ENCODE measurements at places on chromosomes 2 and 18.
A peak's percentile ranks its signal among the peaks of the same experiment; 100 is the strongest.

DNA sequence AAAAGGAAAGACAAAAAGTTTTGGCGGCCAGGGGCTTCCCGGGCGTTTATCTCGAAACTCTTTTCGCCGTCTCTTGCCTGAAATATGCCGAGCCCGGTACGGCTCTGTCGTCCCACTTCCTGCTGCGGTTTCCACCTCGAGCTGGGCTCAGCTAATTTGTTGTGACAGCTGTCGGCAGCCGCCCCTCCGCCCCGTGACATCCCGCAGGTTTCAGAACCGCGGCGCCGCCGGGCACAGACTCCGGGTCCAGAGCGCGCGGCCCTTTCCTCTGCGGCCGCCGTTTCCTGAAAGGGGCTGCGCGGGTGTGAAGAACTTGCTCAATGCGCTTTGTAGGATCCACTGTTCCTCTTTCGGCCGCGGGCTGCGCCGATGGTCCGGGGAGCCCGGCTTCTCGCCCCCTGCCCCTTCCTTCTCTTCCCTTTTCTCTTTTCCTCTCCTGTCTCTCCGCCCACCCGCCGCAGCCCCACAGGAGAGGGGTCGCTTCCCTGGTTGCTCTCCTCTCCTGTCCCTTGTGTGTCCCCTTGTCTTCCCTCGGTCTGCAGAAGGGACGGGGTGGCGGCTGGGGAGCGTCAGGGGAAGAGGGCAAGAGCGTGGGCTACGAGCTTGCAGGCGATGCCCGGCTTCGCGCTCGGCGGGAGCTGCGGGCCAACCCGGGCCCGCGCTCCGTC is 648 bp downstream of the ARID5A start:
- peak; percentile 77 for DNase-seq

DNA sequence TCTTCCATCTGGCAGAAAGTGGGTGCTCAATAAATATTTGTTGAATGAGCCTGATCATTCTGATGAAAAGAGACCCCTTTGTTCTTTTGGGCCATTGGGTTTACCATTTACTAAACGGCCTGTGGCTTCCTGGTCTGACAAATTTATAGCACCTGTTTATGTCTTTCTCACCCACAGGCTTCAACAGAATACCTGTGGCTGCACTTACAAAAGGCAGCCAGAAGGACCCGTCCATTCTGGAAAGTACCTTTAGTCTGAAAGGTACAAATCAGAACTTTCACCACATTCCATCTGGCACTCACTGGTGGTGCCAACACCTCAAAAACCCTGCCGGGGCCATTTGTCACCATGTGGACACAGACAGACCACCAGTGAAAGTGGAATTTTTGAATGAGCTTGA is 167.5 kb downstream of the ETAA1 start:
- no peak for DNase-seq

GRCh38 chr2:104521247-104521646 is 332.7 kb upstream of the POU3F3 start:
- no peak for DNase-seq

GRCh38 chr2:98508709-98509066 is 64.0 kb downstream of the INPP4A start:
- no peak for DNase-seq

- DNase-seq, result no peak
Measured at GRCh38 chr2:8957628-8958027, 45.9 kb downstream of the MBOAT2 start.

DNA sequence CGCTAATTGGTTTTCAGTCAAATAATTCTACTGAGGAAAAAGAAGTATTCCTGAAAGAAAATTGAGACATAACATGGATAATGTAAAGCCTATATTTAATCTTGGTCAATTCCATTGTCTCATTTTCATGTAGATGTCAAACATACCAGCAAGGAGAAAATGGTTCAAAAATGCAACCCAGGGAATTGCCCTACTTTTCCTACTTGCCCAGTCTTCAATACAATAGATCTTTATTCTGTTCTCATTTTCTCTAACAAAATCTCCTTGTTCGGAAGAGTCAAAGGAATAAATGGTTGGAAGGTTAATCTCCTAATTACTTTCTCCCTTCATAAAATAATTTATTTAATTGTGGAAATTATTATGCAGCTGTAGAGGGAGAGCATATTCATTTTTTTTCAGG is 896.1 kb downstream of the NRXN1 start:
- DNase-seq, result no peak

DNA sequence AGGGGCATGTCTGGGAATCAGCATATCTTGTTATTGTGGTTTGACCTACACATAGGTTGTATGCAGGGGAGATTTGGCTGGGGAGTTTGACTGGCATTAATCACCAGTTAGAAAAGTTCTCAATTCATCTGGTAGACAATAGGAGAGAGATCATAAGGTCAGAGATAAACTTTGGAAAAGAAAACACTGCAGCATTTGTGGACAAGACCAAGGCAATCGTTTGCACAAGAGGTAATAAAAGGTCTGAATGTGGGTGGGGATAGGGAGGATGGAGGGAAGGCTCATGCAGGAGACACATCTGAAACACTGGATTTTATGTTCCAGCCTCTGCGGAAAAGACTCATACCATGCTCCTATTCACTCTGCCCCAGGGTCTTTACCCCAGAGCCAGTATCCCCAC is 136.9 kb downstream of the MAIP1 start:
- DNase-seq, result no peak

DNA sequence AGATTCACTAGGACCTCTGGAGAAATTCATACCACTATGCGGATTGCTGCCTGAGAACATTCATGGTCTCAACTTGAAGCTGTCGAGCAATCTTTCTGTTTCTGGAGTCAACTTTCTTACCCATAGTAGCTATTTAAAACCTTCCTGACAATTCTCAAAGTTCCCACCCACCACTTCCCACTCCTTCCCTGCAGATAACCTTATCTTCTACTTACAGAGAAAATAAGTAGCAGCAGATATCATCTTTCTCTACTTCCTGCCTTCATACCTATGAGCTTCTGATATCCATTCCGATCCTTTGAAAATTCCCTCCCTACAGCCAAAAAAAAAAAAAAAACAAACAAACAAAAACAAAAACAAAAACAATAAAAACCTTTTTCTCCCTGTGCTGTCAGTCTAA is 81.2 kb upstream of the CYRIA start:
- DNase-seq, result no peak

DNA sequence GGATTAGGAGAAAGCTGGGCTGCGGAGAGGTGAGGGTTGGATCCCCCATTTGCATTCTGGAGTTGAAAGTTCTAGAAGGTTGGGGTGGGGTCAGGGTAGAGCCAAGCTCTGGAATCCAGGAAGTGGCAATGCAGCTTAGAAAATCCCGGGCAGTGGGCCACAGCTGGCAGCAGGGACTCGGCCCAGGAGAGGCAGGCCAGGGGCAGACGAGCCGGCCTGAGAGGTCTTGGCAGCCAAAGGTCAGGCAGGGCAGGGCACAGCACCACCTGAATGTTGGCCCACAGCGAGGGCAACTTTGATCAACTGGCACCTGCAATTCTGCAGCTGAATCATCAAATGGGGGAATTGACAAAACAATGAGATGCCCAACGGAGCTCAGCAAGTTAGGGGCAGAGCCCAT is 139.2 kb downstream of the INHBB start:
- no peak for DNase-seq

DNA sequence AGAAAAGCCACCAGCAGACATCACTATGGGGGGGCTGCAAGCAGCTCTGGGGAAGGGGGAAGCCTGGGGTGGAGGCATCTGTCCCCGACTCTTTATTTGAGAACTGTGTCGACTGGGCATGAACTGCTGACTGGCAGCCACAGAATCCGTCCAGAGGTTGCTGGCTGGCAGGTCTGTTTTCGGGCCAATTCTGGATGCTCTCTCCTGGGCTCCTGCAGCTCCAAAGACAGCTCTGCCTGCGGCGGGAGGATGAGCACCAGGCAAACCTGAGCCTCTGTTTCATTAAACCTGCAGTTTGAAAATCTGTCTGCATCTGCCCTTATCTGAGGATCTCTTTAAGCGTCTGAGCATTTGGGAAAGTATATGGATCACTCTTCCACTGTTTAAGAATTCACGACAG is 34.4 kb upstream of the RPL31 start:
- DNase-seq, result no peak

DNA sequence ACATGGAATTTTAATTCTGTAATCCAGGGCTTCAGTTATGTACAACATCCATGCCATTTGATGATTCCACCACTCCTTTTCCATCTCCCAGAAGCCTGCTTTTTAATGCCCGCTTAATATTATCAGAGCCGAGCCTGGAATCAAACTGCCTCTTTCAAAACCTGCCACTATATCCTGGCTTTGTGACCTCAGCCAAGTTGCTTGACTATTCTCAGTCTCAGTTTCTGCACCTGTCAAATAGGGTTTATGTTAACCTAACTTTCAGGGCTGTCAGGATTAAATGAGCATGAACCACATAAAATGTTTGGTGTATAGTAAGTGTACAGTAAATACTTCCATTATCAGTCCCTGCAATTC is 108.7 kb downstream of the XRCC5 start:
- DNase-seq, result no peak

DNA sequence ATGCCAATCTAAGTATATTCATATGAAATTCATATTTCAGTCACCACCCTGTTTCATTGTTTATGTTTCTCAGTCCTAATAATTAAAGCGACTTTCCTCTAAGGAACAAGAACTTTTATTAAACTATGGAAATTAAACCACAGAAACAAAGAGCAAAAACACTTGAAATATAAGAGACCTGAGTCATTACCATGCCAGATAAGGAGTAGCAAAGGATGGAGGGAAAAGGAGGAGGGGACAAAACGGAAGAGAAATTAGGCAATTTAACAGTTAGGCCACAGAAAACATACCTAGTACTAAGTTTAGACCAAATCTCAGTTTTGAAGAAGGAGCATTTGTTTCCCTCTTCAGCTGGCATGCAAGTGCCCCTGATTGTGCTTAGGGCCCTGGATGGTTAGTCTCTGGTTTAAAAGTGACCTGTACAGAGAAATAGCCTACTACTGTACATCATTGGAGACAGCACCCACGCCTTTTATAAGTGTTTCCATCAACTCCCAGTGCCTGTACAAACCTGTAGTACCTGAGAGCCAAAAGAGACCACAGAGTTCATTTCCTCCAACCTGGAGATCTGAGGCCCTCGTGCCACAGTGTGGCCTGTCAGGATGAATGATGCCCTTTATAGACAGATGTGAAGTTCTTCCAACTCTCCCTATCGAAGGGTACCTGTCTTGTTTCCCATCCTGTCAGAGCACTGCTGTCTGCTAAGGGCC is 74.5 kb downstream of the SPATS2L start:
- no peak for DNase-seq

DNA sequence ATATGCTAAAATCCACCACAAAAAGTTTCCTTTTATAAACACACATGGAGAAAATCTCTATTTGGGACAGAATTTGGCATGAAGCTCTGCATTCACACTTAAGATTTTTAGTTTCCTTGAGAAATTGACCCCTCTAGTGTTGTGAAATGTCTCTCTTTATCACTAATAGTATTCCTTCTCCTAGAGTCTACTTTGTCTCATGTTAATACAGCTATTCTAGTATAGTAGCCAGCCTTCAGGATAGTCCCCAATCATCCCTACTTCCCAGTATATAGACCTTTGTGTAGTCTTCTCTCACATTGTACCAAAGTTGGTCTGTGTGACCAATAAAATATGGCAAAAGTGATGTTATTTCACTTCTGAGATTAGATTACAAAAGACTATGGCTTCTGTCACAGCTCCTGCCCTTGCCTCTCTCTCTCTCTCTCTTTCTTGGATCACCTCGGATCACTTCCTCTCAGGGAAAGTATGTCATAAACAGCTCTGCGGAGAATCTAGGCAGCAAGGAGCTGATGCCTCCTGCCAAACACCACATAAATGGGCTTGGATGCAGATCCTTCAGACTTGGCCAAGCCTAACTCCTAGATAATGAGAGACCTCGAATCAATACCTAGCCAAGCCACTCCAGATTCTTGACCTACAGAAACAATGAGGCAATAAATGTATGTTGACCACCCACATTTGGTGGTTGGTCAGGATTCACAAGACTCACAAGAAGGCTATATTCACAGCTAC is 59.7 kb upstream of the NABP1 start:
- no peak for DNase-seq

- DNase-seq, result no peak
Measured at GRCh38 chr2:137173463-137173862, 408.1 kb downstream of the THSD7B start.

- DNase-seq, result no peak
Measured at GRCh38 chr2:185835974-185836373, 97.4 kb downstream of the FSIP2 start.

Data from GM12892 (cell line).